Fibroblast of lung (primary cell): ENCODE measurements at places on chromosomes 16 and 17. TPM values are rescaled to one million over a fixed set of nuclear protein-coding genes. Genes with fewer than 3 reads are reported as not detected.

DNA sequence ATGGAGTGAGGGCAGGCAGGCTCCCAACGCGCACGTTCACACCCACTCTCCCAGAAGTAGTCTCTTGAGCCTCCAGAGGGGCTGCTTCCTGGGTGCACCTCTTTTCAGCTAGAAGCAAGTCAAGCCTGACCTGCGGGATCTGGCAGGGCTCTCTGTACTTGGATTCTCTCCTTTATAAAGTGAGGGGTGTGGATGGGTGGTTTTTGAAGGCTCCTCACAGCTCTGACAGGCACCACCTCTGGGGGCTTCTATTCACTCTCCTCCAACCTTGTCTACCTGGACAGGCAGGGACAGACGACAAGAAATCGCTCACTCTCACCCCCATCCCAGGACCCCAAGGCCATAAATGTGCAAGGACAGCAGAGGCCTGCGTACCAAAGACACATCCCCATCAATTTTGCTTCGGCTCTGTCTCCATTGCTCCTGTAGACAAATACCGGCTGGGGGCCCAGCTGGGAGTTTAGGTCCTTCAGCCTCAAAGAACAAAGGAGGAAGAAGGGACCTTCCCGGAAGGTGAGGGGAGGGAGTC is 814 bp upstream of the DYNLL2 start:
- H3K36me3 ChIP-seq: peaks cover 7% of the 10 kb centered on the region
- DNase-seq: no peak
- peaks cover 4% of the 10 kb centered on the region for H3K27me3 ChIP-seq
- H3K4me3 ChIP-seq: no peak overlapping the region

GRCh38 chr17:34475296-34475695 is 104.1 kb upstream of the TMEM132E start:
- no peak for DNase-seq
- no peaks in the 10 kb centered on the region for H3K4me1 ChIP-seq
- H3K4me3 ChIP-seq: no peak overlapping the region
- no peaks in the 10 kb centered on the region for H3K36me3 ChIP-seq
- no peak overlapping the region for H3K27ac ChIP-seq

Gene TEKT5
- 0.06 TPM in 1 of 2 replicates, not detected in the other for polyA plus RNA-seq

GRCh38 chr17:17902376-17902775 is 65.6 kb upstream of the SREBF1 start:
- H3K27ac ChIP-seq: no peak overlapping the region
- no peaks in the 10 kb centered on the region for H3K27me3 ChIP-seq
- peaks cover 17% of the 10 kb centered on the region for H3K4me1 ChIP-seq
- no peak overlapping the region for H3K4me3 ChIP-seq
- DNase-seq: no peak
- H3K36me3 ChIP-seq: no peaks in the 10 kb centered on the region

DNA sequence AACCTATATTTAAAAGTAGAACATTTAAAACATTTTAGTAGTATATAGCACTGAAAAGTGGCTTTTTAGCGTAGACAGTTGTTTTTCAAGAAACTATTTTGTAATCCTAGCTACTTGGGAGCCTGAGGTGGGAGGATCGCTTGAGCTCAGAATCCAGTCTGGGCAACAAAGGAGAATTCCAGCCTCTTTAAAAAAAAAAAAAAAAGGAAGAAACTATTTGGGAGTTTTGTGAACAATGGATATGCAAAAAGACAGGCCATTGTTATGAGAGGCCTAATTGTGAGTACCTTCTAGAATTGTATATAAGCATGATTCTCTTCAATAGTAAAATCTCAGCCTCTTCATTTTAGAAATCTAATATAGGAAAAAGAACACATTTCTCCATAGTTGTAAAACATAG is 17.6 kb downstream of the OMG start:
- H3K4me1 ChIP-seq: no peaks in the 10 kb centered on the region
- DNase-seq: no peak
- H3K4me3 ChIP-seq: no peak overlapping the region
- no peaks in the 10 kb centered on the region for H3K36me3 ChIP-seq
- no peaks in the 10 kb centered on the region for H3K27me3 ChIP-seq

Gene CA4
- not detected in 2 replicates for polyA plus RNA-seq

GRCh38 chr16:1942047-1942809 is 771 bp downstream of the MSRB1 start:
- H3K27me3 ChIP-seq: no peaks in the 10 kb centered on the region
- H3K36me3 ChIP-seq: peaks cover 8% of the 10 kb centered on the region
- H3K4me1 ChIP-seq: peaks cover 7% of the 10 kb centered on the region
- no peak for DNase-seq
- H3K4me3 ChIP-seq: peak overlapping the region; percentile 83

GRCh38 chr17:75032720-75033280 is 14.0 kb downstream of the ATP5PD start:
- peak overlapping the region; percentile 64 for H3K4me3 ChIP-seq
- no peaks in the 10 kb centered on the region for H3K36me3 ChIP-seq
- no peak for DNase-seq
- H3K4me1 ChIP-seq: peaks cover 10% of the 10 kb centered on the region
- no peaks in the 10 kb centered on the region for H3K27me3 ChIP-seq

DNA sequence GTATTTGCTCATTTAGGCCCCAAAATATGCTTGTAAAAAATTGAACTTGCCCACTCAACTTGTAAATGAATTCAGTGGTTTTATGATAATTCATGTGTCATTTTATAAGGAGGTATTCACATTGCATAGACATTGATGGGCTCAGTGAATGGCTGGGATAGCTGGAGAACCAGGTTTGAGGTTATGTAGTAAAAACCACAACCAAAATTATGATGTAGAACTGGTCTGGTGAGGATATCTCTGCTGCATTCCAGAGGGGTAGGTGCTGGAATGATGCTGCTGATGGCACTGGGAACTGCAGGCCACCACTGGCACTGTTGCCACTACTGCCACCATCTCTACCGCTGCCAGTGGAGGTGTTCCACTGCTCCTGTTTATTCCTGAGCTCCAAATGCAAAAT is 21.5 kb upstream of the RABEP1 start:
- no peaks in the 10 kb centered on the region for H3K4me1 ChIP-seq
- no peaks in the 10 kb centered on the region for H3K27me3 ChIP-seq
- H3K36me3 ChIP-seq: no peaks in the 10 kb centered on the region
- H3K27ac ChIP-seq: no peak overlapping the region
- DNase-seq: peak; percentile 2

Gene TVP23C
- polyA plus RNA-seq: 4.2 and 7.0 TPM in 2 replicates

DNA sequence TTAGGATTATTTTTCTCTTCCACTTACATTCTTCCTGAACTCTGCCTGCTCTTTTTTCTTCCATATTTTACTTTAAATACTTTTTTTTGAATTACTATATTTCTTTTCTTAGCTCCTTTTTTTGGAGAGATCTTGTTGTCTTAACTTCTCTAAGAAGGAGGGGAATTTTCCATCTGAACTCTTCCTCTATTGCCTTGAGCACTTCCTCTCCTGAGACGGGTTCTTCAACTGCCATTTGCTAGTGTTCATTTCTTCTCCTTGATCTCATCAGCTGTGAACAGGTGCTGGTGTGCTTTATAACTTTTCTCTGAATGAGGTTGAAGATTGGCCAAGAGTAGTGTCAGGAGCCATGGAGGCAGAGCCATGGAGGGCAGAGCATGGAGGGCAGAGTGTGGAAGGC is 15.1 kb upstream of the CD300LD start:
- H3K36me3 ChIP-seq: no peaks in the 10 kb centered on the region
- no peak for DNase-seq
- H3K27ac ChIP-seq: no peak overlapping the region
- no peaks in the 10 kb centered on the region for H3K27me3 ChIP-seq
- H3K4me1 ChIP-seq: no peaks in the 10 kb centered on the region

DNA sequence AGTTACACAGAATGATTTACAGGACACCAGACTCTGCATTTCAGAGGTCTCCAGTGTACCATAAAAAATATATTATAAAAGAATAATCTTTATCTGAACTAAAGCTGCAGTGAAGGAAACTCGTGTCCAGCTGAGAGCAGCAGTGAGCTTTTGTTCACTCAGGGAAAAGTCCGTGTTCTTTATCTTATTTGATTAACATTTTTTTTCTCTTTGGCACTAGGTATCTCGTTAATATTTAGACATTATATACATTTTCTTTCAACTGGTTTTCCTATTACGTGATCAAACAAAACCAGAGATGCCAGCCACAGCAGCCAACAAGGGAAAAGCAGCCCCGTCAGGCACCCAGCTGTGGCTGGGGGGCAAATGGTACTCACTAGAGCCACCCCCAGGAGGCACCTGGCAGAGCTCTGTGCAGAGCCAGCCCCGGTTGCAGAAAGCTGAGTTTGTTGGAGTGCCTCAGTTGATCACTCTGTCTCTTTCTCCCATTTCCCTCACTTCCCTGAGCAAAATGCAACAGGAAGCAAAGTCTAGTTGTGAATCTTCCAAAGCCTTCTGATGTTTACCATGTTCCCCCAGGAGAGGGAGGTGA is 1.1 kb upstream of the HS3ST4 start:
- no peak overlapping the region for H3K27ac ChIP-seq
- DNase-seq: no peak
- H3K4me1 ChIP-seq: no peaks in the 10 kb centered on the region
- H3K36me3 ChIP-seq: no peaks in the 10 kb centered on the region
- H3K4me3 ChIP-seq: no peak overlapping the region

GRCh38 chr17:70295329-70295728 is 126.0 kb downstream of the KCNJ2 start:
- no peak overlapping the region for H3K4me3 ChIP-seq
- no peaks in the 10 kb centered on the region for H3K36me3 ChIP-seq
- H3K4me1 ChIP-seq: no peaks in the 10 kb centered on the region
- no peaks in the 10 kb centered on the region for H3K27me3 ChIP-seq
- DNase-seq: no peak

DNA sequence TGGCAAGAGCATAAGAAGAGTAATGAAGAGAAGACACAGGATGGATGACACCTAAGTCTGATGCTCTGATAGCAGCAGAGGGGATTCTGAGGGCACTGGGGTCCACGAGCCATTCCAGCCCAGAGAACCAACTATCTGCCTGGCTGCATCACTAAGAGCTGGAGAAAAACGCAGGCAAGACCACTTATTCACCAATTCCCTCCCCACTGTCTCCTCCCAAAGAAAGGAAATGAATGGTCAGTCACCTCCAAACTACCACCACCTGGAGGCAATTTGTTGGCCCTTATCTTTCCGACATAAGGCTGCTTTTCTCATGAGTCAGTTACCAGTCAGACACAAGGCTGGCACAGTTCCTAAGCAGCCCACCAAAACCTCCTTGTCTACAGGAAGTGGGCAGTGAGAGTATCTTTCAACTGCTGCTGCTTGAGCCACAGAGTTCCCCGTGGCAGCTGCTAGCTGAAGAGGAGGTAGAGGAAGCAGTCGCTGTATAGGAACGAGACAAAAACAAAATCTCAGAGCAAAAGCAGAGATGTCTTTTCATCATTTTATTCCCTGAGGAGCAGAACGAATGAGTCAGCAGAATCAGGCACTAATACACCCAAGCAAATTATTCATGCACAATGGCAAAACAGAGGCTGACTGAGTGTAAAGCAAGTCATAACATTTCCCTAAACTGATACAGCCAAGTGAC is 111.1 kb downstream of the SMG6 start:
- peaks cover 22% of the 10 kb centered on the region for H3K4me1 ChIP-seq
- H3K27ac ChIP-seq: peak overlapping the region; percentile 66
- no peaks in the 10 kb centered on the region for H3K27me3 ChIP-seq

DNA sequence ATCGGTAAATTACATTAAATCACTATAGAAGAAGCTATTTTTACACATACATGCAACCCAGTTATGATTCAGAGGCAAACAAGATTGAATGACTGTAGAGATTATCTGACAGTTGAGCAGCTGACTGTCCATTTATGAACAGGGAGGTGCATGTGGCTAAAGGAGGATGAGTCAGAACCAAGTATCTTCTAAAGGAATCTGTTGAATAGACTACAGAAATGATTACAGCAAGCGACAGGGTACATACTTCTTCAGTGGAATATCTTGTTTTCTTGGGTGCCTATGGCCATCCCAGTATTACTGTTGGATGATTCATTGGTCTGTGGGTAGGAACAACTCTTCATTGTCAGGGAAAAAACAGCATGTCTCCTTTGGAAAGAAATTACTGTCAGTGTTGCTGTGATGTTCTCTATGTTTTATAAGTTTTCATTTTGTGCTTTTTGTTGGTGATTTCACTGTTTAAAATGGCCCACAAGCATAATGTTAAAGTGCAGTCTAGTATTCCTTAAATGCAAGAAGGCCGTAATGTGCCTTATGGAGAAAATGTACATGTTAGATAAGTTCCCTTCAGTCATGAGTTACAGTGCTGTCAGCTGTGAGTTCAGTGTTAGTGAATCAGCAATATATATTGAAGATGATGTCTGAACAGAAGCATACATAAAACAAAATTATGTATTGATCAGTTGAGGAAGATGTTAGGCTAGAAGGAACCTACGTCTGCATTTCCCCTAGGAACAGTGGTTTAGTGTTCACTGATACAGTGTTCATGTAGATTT is 27.0 kb downstream of the CBFB start:
- DNase-seq: peak; percentile 98
- H3K27ac ChIP-seq: peak overlapping the region; percentile 45
- no peaks in the 10 kb centered on the region for H3K36me3 ChIP-seq
- peaks cover 5% of the 10 kb centered on the region for H3K4me1 ChIP-seq

Gene GLIS2
- 5.6 and 6.0 TPM in 2 replicates for polyA plus RNA-seq

GRCh38 chr16:85582229-85582991 is 30.7 kb upstream of the GSE1 start:
- H3K36me3 ChIP-seq: no peaks in the 10 kb centered on the region
- no peak for DNase-seq
- peak overlapping the region; percentile 52 for H3K27ac ChIP-seq

GRCh38 chr17:50181144-50181543 is 15.3 kb downstream of the SGCA start:
- H3K4me3 ChIP-seq: no peak overlapping the region
- peaks cover 21% of the 10 kb centered on the region for H3K36me3 ChIP-seq
- no peak overlapping the region for H3K27ac ChIP-seq
- H3K4me1 ChIP-seq: peaks cover 14% of the 10 kb centered on the region

Gene CCL4
- not detected in 2 replicates for polyA plus RNA-seq

GRCh38 chr16:1877089-1877488 is 5.1 kb upstream of the MEIOB start:
- no peak for DNase-seq
- H3K27me3 ChIP-seq: peaks cover 14% of the 10 kb centered on the region
- no peaks in the 10 kb centered on the region for H3K4me1 ChIP-seq
- H3K36me3 ChIP-seq: no peaks in the 10 kb centered on the region

DNA sequence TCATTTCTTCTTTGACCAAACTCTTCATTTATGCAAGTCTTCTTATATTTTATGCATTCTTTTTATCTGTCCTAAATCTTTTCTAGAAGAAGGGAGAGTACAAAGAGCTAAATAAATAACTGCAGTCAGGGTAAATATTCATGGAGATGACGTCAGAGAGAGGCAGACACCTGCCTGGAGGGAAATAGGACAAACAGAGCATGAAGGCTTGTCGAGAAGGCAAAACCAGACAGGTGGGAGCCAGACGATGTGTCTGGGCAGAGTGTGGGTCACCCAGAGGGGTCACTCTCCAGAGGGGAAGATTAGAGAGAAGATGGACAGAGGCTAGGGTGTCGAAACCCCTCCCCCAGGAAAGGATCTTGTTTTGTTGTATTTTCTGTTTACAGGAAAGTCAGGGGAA is 78.3 kb upstream of the RPL38 start:
- DNase-seq: no peak
- H3K4me3 ChIP-seq: no peak overlapping the region

DNA sequence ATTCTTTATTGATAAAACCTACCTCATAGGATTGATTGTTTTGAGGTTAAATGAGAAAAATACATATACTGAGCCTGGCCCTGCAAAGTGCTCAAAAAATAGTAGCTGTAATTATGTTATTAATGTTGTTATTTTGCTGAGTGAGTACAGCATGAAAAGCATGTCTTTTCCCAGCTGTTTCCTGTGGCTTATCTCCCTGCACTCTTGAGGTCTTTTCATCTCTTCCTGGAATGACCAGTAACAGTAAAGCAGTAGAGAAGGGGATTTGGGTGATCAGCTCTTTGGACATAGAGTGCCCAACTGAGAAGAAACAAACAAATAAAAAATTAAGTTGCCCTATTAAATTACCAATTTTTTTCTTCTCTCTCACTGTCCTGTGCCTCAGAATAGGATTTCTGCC is 53.7 kb downstream of the NFAT5 start:
- no peak overlapping the region for H3K4me3 ChIP-seq
- H3K4me1 ChIP-seq: peaks cover 3% of the 10 kb centered on the region
- H3K27ac ChIP-seq: no peak overlapping the region
- no peak for DNase-seq
